ENCODE measurements at places on chromosomes 13 and 19. TPM values are rescaled to one million over a fixed set of nuclear protein-coding genes. Genes with fewer than 3 reads are reported as not detected.
A peak's percentile ranks its signal among the peaks of the same experiment; 100 is the strongest.

DNA sequence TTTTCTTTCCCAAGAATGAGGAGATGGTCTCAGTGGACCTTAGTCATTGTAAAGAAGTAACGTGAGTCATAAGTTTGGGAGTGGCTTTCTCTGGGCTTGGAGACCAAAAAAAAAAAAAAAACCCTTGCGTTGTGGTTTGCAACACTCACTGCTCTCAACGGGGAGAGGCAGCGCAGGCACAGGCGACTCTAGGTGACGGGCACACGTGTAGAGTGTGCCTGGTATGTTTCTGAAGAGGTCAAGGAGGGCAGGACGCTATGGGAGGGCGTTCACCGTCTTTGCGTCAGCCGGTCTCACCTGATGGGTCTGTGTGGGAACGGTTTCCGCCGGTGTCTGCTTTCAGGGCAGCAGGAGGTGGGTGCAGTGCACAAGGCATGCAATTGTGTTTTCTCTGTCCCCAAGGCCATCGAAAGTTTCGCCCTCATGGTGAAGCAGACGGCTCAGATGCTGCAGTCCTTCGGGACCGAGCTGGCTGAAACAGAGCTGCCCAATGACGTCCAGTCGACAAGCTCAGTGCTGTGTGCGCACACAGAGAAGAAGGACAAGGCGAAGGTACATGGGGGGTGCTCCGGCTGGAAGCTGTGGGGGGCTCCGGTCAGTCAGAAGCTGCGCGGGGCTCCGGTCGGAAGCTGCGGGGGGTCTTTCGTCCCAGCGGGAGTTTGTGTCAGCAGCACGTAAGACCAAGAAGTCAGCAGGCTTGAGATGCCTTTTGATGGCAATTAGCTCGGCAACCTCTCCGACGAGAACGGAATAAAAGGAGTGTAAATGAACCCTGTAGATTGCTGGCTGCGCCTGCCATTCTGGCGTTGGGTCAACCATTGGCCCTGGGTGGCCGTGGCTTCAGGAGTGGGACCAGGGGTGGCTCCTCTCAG is 40.8 kb upstream of the F7 start:
- H3K27me3 ChIP-seq, result no peaks in the 10 kb centered on the region
- DNase-seq, result no peak
- H3K36me3 ChIP-seq, result no peaks in the 10 kb centered on the region
- no peaks in the 10 kb centered on the region for H3K4me1 ChIP-seq

DNA sequence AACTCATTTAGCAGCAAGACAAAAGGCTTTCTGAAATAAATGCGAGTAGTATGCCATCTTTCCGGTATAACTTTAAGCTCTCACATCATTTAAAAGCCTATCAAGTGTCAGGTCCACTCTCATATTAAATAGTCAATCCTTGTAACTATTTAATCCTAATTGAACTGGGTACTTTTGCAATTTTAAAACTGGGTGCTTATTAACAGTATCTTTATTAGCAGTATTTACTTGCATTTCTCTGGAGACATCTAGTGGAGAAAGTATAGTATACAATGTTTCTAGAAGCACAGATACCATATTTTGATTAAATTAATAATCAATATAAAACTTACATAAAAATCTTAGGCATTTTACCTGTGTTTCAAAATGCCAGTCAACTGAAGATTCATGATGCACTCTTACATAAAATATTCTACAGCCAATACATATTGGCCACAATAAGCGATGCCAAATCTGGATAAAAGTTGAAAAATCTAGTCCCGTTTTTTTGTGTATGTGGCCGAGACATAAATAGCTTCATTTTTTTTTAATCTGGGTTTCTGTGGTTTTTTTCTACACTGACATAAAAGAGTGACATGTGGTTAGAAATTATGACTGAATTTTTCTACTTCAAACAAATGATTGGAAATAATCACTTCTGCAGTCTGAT is 4.3 kb upstream of the POSTN start:
- no peaks in the 10 kb centered on the region for H3K4me1 ChIP-seq
- H3K27me3 ChIP-seq, result no peaks in the 10 kb centered on the region
- H3K4me3 ChIP-seq, result no peak overlapping the region
- no peak for DNase-seq
- no peak overlapping the region for H3K27ac ChIP-seq

GRCh38 chr19:4016903-4017638 is 9.5 kb downstream of the PIAS4 start:
- H3K36me3 ChIP-seq, result peaks cover 28% of the 10 kb centered on the region
- no peak overlapping the region for H3K4me3 ChIP-seq
- DNase-seq, result no peak
- H3K4me1 ChIP-seq, result peaks cover 75% of the 10 kb centered on the region

DNA sequence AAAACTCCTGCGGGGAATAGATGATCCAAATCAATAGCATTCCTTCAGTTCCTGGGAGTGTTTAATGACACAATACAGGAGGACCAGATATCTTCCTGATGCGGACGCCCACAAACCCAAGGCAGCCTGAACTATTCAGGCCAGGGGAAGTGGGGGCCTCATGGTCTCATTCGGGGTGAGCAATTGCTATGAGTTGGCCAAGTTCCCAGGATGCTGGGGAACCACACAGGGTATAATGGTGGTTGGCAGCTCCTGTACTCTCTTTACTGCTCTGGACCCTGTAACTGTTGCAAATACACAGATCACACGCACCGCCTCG is 401.2 kb downstream of the IRS2 start:
- H3K4me1 ChIP-seq, result no peaks in the 10 kb centered on the region
- H3K27me3 ChIP-seq, result no peaks in the 10 kb centered on the region
- no peaks in the 10 kb centered on the region for H3K36me3 ChIP-seq
- H3K27ac ChIP-seq, result no peak overlapping the region
- no peak for DNase-seq

GRCh38 chr19:5281588-5281987 is 59.0 kb downstream of the PTPRS start:
- peaks cover 5% of the 10 kb centered on the region for H3K4me1 ChIP-seq
- no peaks in the 10 kb centered on the region for H3K27me3 ChIP-seq
- peaks cover 10% of the 10 kb centered on the region for H3K36me3 ChIP-seq

DNA sequence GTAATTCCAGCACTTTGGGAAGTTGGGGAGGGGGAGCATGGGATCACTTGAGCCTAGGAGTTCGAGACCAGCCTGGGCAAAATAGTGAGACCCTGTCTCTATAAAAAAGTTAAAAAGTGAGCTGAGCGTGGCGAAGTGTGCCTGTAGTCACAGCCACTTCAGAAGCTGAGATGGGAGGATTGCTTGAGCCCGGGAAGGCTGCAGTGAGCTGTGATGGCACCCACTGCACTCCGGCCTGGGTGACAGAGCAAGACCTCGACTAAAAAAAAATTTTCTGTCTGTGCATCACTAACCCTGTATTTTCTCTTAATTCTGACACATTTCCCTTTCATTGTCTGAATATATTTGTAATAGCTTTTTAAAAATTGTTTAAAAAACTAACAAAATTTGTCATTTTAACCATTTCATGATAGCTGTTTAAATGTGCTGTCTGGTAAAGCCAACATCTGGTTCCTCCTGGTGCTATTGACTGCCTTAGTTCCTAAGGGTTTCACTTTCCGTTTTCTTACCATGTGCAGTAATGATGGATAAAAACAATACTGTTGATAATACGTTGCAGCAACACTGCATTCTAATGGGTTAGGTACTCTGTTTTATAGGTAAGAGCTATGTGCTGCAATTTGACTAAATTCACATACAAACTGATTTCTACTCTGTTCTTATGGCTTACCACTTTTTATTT is 29.7 kb downstream of the LATS2 start:
- no peaks in the 10 kb centered on the region for H3K27me3 ChIP-seq
- H3K27ac ChIP-seq, result peak overlapping the region; percentile 84
- peak; percentile 41 for DNase-seq
- peaks cover 47% of the 10 kb centered on the region for H3K4me1 ChIP-seq
- no peaks in the 10 kb centered on the region for H3K36me3 ChIP-seq

- no peaks in the 10 kb centered on the region for H3K27me3 ChIP-seq
- DNase-seq, result no peak
- H3K27ac ChIP-seq, result no peak overlapping the region
- no peak overlapping the region for H3K4me3 ChIP-seq
Observed at GRCh38 chr13:100789481-100789880, 114.9 kb upstream of the TMTC4 start.

DNA sequence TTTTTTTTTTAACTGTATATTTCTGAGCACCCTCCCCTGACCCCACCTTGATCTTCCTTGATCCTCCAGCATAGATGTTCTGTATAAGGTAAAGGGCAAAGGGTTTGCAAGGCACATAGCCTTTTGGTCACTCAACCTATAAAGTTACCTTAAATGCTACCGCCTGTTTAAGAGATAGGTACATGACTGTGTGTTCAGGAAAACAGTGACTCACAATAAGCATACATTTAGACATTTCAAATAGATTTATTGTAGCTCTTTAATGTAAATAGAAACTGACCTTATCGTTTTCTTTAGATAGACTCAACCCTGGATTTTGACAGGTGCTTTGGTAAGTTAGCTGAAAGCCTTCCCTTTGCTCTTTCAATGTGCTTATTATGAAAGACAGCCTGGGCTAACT is 15.2 kb upstream of the SLC10A2 start:
- no peak overlapping the region for H3K27ac ChIP-seq
- no peaks in the 10 kb centered on the region for H3K36me3 ChIP-seq
- no peak for DNase-seq

GRCh38 chr19:2808129-2808941 is 11.3 kb upstream of the ZNF554 start:
- H3K4me3 ChIP-seq, result no peak overlapping the region
- H3K4me1 ChIP-seq, result no peaks in the 10 kb centered on the region
- peaks cover 53% of the 10 kb centered on the region for H3K36me3 ChIP-seq
- H3K27me3 ChIP-seq, result no peaks in the 10 kb centered on the region

DNA sequence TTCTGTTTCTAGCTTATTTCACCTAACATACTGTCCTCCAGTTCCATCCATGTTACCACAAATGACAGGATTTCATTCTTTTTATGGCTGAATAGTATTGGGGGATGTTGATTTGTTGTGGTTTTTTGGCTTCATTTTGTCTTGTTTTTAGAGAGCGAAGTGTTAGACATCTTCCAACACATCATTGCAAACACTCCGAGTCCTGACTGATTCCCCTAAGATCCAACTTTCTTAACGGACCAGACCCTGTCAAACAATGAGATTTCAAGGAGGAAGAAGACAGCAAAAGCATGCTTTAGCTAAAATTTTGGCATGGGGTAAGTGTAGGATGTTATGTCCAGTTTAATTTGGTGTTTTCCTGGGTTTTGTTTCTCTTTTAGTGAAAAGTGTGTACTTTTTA is 3.8 kb upstream of the CASP14 start:
- no peaks in the 10 kb centered on the region for H3K4me1 ChIP-seq
- no peaks in the 10 kb centered on the region for H3K36me3 ChIP-seq

- H3K27ac ChIP-seq, result no peak overlapping the region
- no peaks in the 10 kb centered on the region for H3K4me1 ChIP-seq
- no peak overlapping the region for H3K4me3 ChIP-seq
- peaks cover 7% of the 10 kb centered on the region for H3K27me3 ChIP-seq
Observed at GRCh38 chr19:51440846-51441409, 17.3 kb downstream of the SIGLEC8 start.

DNA sequence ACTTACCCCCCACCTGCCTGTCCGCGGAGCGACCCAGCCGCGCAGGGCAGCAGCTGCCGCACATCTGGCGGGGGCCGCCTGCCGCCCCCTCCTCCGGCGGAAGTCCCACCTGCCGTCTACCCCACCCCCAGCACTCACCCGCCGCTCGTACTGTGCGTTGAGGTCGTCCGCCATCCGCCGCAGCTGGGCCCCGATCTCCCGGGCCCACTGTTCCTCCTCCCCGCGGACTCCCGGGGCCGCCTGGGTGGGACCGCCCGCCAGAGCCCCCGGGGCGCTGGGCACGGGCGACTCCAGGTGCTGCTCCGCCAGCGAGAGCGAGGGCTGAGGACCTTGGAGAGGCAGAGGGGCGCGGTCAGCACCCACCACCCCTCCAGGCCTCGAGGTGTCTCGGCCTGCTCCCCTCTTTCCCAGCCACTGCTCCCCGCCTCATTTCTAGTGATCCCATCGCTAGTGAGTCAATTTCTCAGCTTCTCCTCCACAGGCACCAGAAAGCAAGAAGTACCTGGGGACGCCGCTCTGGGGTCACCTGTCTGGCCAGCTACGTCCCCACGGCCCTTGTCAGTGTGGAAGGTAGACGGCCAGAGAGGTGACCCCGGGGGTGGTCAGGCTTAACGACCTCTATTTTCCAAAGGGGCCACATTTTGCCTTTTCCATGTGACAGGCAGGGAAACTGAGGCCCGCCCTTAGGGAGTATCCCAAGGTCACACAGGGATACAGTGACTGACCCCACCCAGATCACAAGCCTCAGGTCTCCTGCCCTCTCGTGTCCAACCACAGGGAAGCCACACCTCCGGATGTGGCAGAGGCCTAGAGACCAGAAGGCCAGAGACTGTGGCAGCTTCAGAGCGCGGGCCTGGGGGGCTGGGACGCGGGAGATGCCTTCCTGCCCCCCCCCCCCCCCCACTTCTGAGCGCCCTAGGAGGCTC is 4.3 kb downstream of the BBC3 start:
- DNase-seq, result peak; percentile 94
- H3K4me1 ChIP-seq, result no peaks in the 10 kb centered on the region
- no peaks in the 10 kb centered on the region for H3K27me3 ChIP-seq
- peak overlapping the region; percentile 100 for H3K27ac ChIP-seq
- H3K36me3 ChIP-seq, result peaks cover 8% of the 10 kb centered on the region

GRCh38 chr13:101594936-101595335 is 142.5 kb downstream of the ITGBL1 start:
- no peaks in the 10 kb centered on the region for H3K36me3 ChIP-seq
- no peaks in the 10 kb centered on the region for H3K4me1 ChIP-seq
- DNase-seq, result no peak
- no peaks in the 10 kb centered on the region for H3K27me3 ChIP-seq

GRCh38 chr13:41909506-41909905 is 51.4 kb downstream of the VWA8 start:
- no peak overlapping the region for H3K4me3 ChIP-seq
- H3K27me3 ChIP-seq, result no peaks in the 10 kb centered on the region
- H3K4me1 ChIP-seq, result no peaks in the 10 kb centered on the region

DNA sequence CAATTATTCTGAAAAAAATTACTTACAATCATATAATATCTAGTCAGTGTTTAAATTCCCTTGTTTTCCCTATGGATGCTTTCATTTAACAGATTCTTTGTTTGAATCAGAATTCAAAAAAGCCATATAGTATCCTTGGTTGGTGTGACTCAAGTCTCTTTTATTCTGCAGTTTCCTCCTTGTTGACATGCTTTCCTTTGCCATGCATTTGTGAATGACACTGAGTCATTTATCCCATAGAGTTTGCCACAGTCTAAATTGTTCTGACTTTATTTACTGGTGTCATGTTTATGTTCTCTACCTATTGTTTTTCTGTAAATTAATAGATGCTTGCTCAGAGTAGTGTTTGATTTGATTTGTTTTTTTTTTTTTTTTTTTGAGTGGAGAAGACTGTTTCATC is 893.8 kb upstream of the SLC10A2 start:
- H3K36me3 ChIP-seq, result no peaks in the 10 kb centered on the region
- no peak overlapping the region for H3K4me3 ChIP-seq
- H3K27ac ChIP-seq, result no peak overlapping the region
- no peak for DNase-seq
- no peaks in the 10 kb centered on the region for H3K27me3 ChIP-seq

- H3K4me1 ChIP-seq, result no peaks in the 10 kb centered on the region
- no peak for DNase-seq
- no peaks in the 10 kb centered on the region for H3K36me3 ChIP-seq
- no peaks in the 10 kb centered on the region for H3K27me3 ChIP-seq
- no peak overlapping the region for H3K27ac ChIP-seq
Observed at GRCh38 chr13:48559638-48560320, 26.9 kb upstream of the RCBTB2 start.

SIGLEC8 gene
- total RNA-seq, result not detected

CGB8 gene
- not detected for total RNA-seq
